AG09319 (cell line): ENCODE measurements at places on chromosomes 3 and 15.

GRCh38 chr3:62414786-62415185 lies 41.4 kb upstream of the FEZF2 start:
- no peak for DNase-seq

DNA sequence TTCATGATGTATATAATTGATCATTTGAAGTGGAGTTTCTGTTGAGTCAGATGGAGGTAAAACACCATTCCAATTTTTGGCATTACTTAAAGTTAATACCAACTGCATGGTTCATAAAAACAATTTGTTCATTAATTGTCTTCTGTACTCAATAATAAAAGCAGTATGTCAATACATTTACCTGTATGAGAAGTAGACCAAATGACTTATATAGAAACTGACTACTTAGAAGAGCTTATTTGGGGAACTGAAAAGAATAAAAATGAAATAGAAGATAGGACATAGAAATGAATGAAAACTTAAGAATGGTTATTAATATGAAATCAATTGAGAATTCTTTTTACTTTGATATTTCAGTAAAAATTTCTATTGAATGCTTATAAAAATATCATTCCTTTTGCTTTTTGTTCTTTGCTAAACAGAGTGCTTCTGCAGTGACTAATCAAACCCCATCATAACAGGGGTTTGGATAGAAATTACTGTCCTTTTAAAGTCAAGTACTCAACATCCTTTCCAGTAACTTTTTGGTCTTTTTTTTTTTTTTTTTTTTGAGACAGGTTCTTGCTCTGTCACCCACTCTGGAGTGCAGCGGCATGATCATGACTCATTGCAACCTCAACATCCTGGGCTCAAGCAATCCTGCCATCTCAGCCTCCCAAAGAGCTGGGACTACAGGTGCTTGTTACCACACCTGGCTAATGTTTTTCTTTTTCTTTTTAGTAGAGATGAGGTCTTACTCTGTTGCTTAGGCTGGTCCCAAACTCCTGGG lies 6.5 kb upstream of the CRYBG3 start:
- DNase-seq: no peak

DNA sequence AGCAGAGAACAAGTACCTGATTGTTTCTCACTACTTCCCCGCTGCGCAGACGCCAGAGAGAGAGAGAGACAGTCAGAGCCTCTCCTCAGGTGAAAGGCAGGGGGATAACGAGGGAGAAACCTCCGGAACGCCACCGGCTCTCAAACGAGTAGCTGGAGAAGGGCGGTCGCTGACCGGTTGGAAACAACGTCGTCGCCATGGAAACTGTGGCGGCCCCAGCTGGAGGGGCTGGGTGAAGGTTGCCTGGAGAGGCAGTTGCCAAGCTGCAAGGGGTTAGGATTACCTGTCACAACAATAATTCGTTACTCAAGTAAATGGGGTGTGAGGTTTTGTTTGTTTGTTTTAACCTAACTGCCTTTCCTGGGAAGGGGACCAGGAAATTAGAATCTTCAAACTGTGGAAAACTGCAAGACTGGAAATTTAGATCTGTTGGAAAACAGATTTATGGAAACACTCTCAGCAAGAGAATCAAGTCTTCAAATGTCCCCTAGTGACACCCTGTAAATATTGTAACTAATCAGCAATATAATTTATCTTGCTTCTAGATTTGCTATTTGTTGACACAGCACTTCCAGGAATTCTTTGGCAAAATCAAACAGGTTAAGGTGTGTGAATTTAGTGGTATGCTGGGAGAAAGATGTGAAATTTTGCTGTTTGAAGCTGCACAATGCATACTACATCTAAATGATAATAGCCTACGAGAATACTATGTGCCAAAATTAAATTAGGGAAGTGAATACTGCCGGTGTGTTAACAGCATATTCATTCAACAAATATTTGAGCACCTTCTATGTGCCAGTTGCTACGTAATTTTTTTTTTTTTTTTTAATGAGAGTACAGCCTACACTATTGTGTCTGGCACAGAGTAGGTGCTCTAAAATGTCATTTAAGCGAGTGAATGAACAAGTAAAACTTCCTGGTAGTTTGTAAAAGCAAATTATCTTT lies at the start of gene DNAH12:
Gene DNAH12 (minus strand): TSS at position 164 of the 945 bp plus-strand sequence. CDS start 1,474 bp downstream, outside the sequence.
- no peak for DNase-seq

DNA sequence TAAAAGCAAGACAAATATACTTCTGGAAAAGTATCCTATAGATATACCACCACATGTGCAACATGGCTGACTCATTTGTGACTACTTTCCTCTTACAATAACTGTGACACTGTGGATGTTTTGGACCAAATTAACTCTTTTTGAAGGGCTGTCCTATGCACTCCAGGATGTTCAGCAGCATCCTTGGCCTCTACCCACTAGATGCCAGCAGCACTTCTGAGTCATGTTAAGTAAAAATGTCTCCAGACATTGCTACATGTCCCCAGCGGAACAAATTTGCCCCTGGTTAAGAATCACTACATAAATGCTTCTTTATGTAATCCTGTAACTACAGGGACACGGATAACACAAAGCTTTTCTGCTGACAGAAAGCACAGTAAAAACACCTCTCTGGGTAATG lies 32.0 kb downstream of the RUVBL1 start:
- no peak for DNase-seq

- no peak for DNase-seq
Observed at GRCh38 chr3:52841211-52841980, 6.6 kb upstream of the MUSTN1 start.

DNA sequence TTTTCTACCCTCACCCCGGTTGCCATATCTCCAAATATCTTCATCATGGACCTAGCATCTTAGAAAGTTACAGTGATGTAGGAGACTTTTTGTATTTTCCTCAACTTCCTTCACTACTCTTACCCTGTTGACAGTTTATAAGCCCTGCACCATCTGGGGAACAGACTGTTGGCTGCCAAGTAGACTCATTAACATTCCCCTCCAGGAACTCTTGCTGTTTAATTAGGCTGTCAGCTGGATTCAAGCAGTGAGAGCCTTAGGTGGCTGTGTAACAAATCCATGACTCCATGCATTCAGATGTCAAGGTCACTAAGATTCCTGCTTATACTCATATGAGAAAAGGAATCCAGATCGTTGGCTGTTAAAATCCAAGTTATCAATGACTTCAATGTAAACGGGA lies 198.3 kb downstream of the NAALADL2 start:
- no peak for DNase-seq

GRCh38 chr3:88921986-88922385 lies 185.4 kb upstream of the EPHA3 start:
- no peak for DNase-seq

- DNase-seq: no peak
Observed at GRCh38 chr15:29205186-29205585, 64.4 kb downstream of the NSMCE3 start.

- no peak for DNase-seq
Observed at GRCh38 chr15:94703596-94703995, 472.2 kb downstream of the MCTP2 start.

DNA sequence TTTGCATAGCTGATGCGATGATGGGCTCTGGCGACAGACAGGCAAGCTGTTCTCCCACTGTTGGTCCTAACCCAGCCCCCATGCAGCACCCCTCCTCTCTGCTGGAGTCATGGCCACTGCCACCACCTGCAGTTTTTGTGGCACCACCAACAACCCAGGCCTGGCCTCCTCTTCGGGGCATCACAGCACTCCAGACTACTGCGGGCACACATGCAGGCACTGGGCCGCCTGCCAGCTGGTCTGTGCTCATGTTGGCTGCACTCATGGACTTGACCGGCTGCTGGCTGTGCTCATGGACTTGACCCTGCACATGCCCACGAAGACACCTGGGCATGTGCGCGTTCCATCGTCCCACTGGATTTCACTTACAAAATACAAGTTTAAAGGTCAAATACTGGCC lies 130.9 kb upstream of the TMEM108 start:
- no peak for DNase-seq

DNA sequence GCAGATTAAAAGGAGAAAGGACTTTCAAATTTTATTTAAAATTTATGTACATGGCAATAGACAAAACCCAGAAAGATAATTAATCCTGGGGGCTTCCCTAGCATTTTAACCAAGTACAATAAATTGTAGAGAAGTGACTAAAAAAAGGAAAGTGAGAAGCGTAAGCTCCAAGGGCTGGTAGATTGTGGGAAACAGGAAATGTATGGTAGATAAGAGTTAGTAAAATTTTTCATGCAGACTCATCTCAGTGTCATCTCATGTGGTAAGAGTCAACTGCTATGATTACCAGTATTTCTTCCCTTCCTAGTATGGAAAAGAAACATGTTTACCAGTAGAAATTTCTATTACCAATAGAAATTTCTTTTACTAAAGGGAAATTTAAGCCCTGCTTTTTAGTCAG lies 464.3 kb upstream of the AGTR1 start:
- DNase-seq: no peak

GRCh38 chr15:52466134-52466701 lies 62.5 kb downstream of the MYO5A start:
- DNase-seq: no peak

GRCh38 chr3:13894807-13895154 lies 14.9 kb upstream of the WNT7A start:
- DNase-seq: no peak

GRCh38 chr3:42690766-42691680 lies 5.7 kb downstream of the KLHL40 start:
- no peak for DNase-seq
